ENCODE measurements at places on chromosomes 12 and 14.

DNA sequence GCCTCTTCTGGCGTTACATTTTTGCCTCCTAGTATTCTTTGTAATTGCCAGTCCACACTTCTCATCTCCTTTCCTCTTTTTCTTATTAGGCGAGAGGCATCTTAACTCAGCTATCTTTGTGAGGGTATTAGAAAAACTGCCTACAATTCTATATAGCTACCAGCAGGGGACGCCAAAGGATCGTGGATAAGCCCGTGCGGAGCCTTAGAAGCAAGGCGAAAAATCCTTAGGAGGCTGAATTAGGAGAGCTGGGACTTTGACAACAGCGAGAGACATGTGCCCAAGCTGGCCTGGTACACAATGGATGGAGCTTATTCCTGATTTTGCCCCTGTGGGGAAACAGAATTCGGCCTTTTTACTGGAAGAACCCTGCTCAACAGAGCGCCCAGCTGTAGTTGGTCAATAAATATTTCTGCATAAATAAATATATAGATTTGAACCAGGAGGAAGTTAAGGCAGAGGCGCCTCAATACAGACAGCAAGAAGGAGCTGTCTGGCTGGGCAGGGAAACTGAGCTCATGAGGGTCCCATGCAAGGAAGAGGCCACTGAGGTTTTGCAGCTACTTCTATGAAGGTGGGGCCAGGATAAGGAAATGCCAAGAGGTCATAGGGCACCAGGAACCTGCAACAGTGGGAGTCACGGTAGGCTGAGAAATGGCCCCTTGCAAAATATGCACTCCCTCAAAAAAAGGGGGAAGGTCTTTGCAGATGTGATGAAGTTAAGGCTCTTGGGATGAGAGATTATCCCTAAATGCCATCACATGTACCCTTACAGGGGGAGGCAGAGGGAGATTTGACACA is 14.6 kb upstream of the RBM19 start:
- DNase-seq: peak; percentile 83

- no peak for DNase-seq
Observed at GRCh38 chr12:130655881-130656280, 60.2 kb downstream of the RIMBP2 start.

DNA sequence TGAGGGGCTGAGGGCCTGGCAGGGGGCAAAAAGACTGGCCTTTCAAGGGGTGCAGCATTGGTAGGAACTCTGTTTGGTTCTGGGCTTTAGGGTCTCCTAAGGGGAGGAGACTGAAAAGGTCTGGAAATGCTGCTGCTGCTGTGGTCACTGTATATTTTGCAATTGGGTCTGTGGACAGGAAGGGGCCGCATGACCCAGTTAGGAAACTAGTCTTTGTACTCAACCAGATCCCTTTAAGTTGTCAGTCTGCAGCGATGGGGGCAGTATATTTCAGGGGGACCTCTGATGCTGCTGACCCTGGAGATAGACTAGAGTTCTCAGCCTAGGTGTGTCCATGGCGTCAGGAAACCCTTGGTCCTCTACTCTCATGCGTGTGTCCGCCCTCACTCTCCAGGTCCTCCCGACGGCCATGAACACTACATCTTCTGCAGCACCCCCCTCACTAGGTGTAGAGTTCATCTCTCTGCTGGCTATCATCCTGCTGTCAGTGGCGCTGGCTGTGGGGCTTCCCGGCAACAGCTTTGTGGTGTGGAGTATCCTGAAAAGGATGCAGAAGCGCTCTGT is 4.0 kb downstream of the LTB4R start:
- no peak for DNase-seq

DNA sequence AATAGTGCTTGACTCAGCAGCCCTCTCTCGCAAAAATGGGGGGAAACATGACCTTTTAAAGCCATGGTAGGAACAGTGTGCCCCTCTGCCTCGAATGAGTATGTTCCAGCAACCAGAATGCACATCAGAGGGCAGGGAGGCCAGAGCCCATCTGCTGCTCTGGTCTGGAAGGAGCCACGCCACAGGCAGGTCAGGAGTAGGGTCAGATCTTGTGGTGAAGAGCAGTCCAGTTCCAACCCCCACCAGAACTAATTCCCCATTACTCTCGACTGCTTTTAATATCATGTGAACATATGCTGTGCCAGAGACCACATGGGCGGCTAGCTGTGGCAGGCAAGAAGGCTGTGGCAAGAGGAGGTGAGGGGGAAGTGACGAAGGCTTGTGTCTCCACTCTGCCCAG is 34.6 kb upstream of the TMX1 start:
- no peak for DNase-seq

- peak; percentile 36 for DNase-seq
Observed at GRCh38 chr14:103140316-103141109, 17.3 kb downstream of the TNFAIP2 start.

DNA sequence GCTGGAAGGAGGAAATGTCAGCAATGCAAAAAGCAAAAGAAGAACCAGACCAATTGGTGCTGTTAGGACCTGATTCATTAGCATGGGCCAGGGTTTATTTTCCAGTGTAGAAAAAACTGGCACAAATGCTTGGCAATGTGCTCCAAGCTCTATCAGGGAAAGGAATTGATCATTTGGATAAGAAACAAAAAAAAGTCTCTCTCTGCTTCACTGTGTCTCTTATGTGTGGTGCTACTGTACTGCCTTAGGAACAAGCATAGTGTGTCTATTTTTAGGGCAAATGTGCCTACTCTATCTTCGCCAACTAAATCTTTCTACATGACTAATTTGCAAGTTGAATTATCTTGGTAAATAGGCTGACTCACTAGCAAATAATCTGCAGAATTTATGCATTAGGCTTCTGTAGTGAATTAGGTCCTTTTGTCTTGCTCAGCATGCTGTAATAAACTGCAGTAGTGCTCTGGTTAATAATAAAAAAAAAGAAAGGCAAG is 236.7 kb downstream of the MDGA2 start:
- DNase-seq: no peak

DNA sequence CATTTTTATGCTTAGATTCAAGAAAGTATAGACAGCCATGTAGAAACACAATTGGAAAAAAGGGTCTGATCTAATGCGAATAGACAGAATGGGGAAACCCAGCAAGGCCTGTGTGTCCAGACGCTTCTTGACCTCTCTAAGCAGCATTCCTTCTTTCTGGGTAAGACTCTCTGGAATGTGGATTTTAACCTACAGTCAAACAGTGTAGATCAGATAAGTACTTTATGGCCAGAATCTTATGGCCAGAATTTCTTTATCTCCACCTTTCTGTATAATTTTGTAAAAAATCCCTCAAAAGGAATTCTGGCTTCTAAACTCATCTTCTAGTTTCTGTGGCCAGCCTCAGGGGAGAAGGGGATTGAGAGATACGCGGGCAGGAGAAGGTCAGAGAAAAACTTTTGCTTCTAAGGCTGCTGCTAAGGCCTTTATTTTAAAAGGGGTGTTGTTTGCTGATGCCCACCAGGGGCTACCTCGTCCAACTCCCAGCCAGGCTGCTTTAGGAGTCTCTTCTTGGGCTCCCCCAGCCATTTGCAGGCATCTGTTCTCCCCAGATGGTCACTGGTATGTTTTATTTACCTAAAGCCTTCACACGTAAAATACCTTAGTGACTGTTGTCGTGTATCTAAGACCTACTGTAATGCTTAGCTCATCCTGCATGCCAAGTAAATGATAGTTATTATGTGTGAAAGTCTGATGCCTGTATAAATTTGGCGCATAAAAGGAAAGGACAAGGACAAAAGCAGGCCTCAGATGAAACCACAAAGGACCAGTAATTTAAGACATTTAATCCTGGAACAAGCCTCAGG is 68.4 kb downstream of the ANO6 start:
- DNase-seq: no peak

GRCh38 chr12:53074999-53075370 is 4.2 kb downstream of the SPRYD3 start:
- no peak for DNase-seq

DNA sequence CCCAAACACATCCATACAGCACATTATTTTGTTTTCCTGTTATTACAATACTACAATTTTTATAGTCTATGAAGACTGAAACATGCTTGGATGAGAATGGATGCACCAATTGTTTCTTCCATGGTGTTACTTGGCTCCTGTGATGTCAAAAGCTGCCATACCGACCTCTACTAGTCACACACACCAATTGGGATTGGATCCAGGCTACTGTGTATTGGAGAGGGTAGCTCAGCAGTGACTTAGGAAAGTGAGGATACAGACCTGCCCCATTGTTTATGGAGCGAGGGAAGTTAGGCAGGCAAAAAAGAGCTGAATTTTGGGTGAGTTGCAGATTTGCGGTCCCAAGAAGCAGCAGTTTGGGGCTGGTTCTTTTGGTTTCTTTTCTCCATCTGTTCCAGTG is 30.8 kb upstream of the AKAP6 start:
- no peak for DNase-seq

GRCh38 chr12:97380440-97380839 is 82.2 kb upstream of the RMST start:
- DNase-seq: no peak

DNA sequence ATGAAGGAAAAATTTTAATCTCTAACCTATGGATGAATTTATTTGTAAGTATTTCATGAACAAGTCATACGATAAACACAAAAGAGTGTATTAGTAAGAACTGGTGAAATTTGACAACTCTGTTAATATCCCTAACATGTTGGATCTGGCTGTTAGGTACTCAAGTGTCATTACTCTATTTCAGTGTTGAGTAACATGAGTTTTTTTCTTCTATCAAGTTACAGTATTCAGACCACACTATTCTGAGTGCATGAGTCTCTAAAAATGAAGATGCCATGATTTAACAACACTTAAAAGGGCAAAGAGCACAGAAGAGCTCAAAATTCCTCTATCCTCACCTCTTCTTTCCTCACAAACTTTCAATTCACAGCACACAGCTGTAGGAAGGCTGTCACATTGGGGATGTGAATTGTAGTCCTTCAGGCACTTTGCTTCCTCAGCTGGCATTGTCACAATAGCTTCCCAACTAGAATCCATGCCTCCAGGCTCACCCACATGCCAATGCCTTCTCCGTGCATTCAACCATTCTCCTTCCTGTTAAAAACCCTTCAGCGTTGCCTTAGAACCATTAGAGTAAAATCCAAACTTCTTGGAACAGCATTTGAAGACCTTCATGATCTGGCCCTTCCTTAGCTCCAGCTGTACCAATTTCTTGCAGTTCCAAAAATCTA is 73.7 kb upstream of the DBX2 start:
- DNase-seq: no peak

GRCh38 chr12:1702713-1703112 is 11.8 kb downstream of the ADIPOR2 start:
- DNase-seq: no peak

DNA sequence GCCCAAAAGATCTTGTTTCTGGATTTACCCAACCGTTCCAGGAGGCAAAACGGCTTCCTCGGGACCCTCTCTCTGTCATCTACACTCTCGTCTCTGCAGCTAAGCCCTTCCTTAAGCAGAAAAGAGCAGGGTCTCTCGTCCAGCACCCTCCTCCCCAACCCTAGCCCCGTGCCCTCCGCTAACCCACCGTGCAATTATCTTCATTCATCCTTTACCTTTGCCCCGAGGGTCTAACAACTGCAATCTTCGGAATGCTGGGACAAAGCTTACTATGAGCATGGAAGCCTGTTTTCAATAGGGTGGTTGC is 276 bp upstream of the BMAL2 start:
- DNase-seq: no peak

DNA sequence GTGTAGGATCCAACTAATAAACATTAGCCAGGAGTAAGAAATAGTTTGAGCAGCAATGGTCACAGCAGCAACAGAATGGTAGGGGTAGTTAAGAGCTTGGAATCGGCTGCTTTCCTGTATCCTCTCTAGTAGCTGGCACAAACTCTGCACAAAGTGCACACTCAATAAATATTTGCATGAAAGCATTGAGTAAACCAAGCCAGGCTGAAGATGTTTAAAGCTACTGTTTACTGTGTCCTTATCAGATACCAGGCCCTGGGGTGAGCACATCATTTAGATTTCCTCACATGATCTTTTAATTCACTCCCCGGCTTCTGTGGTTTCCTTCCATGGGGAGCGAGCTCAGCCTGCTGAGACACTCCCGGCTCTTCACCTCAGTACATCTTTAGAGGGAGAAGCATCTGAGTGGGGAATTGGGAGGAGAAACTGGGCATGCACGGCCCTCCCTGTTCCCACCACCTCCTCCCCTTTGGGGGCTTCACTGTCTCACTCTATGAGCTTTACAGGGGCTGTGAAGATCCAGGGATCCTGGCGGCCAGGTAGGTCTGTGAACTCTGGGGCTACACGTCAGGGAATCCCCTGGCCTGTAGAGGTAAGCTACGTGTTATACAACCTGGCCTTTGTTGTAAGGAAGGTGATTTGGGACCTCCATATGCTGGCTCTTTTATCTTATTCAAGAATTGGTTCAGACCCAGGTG is 107.2 kb upstream of the VASH1 start:
- no peak for DNase-seq

GRCh38 chr12:66236969-66237368 is 48.0 kb downstream of the IRAK3 start:
- no peak for DNase-seq

DNA sequence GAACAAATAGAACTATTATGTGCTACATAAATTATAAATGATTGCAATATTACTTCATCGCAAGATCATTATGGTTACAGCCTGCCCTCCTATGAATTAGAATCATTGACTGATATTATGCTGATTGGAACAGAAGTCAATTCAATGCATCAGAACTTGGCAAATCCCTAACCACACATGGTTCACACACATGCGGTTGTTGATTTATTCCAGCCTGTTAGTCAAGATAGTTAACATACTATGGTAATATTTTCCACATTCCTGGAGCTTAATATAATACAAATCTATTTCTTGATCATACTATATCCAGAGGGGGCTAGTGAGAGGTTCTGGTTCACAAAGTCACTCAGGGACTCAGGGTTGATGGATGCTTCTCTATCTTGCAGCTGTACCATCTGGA is 9.7 kb upstream of the CACNA1C start:
- DNase-seq: no peak

- no peak for DNase-seq
Observed at GRCh38 chr14:24143511-24143910, 2.1 kb upstream of the EMC9 start.

DNA sequence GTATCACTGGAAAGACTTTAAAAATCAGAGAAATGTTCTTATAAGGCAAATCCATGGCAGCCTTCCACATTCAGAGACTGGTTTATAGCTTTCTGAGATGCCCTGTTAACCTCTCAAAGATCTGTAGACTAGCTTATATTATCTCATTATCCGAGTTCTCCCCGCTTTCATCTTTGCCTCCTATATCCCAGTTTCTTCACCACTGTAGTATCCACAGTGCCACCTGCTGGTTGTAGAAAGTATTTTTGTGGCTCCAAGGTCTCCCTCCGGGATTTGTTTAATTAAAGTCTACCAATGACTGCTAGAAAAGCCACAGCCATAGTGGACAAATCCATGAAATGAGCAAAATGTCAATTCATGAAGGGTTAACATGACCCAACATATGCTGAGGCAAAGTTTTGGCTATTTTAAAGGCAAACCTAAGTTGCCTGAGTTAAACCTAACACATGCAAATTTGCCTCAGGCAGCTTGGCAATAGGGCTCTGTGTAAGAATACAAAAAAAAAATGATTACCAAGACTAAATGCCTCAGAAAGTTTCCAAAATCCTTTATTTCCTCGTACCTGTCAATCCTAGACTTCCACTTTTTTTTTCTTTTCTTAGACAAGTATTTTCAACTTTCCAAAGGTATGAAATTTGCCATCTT is 218.8 kb upstream of the BMP4 start:
- DNase-seq: peak; percentile 77
